GM23248 (cell line): ENCODE measurements at places on chromosomes 3 and 15.

GRCh38 chr3:85821130-85821756 is 862.5 kb downstream of the CADM2 start:
- peak; percentile 5 for DNase-seq

DNA sequence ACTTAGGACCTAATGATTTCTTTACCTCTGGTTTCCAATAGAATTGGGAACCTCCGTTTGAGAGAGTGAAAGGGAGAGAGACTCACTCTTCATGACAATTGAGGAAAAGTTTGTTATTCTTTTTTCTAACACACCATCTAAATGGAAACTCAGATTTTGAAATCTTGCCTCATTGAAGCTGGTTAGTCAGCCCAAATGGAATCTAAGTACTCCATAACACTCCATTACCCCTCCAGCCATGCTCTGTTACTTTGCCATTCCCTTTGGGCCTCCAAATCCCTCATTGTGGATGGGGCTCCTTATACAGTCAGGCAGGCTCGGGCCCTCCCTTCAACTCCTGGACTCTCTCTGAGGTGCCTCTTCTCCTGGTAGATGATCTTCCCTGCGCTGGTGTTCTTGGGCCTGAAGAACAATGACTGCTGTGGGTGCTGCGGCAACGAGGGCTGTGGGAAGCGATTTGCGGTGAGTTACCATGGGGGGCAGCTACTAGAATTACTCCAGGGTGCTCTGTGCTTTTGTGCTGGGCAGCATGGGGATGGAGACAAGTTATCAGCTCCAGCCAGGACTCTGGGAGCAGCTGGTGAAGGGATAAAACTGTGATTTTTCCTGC is 1.1 kb downstream of the TM4SF4 start:
- no peak for DNase-seq

DNA sequence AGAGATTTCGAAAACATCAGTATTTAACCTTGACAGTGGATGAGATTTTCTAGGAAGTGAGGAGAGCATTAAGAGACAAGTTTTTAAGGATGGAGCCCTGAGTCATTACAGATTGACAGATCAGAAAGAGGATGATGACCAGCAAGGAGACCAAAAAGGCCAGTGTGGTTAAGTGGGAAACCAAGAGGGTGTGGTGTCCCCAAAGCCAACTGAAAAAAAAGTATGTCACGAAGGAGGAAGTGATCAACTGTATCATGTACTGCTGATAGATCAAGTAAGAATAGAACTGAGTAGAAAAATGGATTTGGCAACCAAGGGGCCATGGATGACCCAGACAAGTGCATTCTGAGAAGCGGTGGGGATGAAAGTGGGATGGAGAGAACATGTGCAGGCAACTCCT is 491.8 kb downstream of the FHIT start:
- no peak for DNase-seq

DNA sequence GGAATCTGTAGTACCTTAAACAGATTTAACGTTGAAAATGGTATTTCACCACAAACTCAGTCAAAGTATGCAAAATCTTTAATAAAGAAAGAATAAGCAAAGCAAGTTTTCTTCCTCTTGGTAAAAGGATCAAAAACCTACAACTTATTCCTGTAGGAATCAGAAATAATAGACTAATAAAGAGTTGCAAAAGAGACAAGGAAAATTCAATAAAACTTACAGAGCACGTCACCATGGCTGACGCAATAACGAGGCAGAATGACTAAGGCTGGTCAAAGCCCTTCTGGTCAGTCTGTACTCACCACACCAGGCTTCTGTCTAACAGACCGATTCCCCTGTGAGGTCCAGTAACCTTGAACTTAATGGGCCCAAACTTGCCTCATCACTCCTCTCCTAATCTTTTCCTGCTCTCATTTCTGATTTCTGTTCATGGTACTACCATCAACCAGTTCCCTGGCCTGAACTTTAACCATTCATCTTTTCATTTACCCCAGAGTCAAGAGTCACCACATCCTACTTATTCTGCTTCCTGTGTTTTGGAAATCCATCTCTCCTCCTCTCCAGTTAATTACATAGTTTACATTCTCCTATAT is 5.0 kb downstream of the MASP1 start:
- DNase-seq = peak; percentile 92

DNA sequence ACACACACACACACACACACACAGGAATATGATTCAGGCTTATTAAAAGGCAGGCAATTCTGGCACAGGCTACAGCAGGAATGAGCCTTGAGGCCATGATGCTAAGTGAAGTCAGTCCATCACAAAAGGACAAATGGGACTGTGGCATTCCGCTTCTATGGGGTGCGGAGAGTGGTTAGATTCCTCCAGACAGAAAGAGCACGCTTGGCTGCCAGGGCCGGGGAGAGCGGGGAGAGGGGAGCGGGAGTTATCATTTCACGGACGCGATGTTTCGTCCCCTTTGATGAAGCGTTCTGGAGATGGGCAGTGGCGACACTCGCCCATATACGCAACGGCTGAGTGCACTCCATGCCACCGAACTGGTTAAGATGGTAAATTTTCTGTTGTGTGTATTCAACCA is 58.5 kb upstream of the FAM174B start:
- peak; percentile 66 for DNase-seq

- DNase-seq = no peak
Observed at GRCh38 chr3:74601793-74602192, 12.7 kb downstream of the CNTN3 start.

DNA sequence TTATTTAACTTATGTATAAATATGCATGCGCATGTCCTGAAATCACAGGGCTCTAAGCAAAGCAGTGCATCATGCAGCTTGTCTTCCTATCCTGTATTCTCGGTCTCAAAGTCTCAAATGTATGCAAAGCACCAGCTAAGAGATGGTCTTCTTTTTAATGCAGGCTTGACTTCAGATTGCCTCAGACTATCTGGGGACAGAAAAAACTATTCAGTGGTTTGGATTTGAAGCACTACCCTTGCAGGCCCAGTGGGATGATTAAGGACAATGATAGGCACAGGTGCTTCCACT is 18.5 kb upstream of the NMNAT3 start:
- DNase-seq = no peak
